ENCODE measurements at places on chromosomes 6 and 20.

GRCh38 chr6:25219216-25219916 lies 59.8 kb upstream of the CARMIL1 start:
- no peak for DNase-seq

DNA sequence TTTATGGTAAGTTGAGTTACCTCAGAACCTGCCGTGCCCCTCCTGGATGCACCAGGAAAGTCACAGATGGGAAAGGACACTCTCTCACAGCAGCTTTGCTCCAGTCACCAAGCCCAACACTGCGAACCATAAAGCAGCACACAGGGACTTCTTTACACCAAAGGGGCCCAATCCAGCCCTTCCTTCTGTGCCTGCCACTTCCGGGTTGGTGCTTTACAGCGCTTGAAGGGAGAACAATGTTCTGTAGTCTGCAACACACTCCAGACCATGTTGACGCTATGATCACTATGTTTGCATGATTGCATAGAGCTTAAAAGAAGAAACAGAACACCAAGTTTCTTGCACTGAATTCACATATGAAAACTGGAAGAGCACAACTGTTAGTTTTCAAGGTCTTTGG lies 57.1 kb downstream of the SERAC1 start:
- DNase-seq, result no peak

GRCh38 chr6:42280966-42281533 lies 63.4 kb upstream of the MRPS10 start:
- DNase-seq, result no peak

DNA sequence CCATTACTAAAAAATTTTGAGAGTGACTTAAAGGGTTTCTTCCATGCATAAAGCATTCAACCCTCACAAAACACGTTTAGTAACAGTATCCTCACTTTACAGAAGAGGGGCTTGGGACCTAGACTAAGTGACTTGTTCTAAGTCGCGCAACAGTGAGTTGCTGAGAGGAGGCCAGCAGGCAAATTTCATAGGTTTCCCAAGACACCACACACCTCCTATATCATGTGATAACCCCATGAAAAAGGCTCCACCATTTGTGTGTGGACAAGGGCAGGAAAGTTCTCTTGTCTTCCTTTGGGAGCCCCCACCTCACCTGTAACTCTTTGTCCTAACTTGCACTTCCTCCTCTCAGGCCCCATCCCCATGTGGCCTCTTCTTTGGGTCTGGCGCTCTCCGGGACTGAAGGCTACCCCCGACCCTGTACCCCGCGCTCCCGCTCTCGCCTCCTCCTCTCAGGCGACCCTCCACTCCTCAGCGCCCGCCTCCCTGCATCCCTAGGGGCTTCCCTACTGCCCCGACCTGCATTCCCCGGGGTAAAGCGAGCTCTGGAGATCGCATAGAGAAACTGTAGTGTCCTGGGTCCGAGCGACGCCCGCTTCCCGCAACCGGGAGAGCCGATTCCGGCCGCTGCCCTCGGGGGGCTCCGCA lies 392 bp downstream of the PSMB8 start:
- no peak for DNase-seq

DNA sequence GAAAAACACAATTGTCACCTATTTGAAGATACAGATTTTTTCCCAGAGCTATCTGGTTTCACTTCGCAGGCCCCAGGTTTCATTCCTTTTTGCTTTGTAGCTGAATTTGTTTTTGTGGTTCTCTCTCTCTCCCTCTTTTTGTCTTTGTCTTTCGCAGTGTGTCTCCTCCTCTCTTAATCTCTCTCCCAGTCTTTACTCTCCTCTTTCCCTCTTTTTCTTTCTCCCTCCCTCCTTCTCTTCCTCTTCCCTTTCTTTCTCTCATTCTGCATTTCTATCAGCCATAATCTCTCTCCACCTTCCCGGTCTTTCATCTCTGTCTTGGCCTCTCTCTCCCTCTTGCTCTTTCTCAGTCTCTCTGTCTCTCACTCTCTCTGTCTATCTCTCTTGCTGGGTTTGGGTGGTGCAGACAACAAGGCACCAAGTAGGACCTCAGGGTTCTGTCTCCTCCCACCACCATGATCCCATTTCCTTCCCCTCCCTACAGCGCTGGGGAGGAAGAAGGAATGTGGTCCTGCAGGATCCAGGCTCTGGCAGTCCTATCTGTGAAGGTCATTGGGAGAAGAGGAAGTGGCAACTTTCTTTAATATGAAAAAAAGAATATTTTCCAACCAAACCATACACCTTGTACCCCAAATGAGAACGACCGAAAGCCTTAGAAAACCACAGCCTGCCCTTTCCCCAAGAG lies 63.2 kb downstream of the BANF2 start:
- no peak for DNase-seq

- no peak for DNase-seq
Observed at GRCh38 chr6:18380158-18380836, 6.9 kb upstream of the RNF144B start.

DNA sequence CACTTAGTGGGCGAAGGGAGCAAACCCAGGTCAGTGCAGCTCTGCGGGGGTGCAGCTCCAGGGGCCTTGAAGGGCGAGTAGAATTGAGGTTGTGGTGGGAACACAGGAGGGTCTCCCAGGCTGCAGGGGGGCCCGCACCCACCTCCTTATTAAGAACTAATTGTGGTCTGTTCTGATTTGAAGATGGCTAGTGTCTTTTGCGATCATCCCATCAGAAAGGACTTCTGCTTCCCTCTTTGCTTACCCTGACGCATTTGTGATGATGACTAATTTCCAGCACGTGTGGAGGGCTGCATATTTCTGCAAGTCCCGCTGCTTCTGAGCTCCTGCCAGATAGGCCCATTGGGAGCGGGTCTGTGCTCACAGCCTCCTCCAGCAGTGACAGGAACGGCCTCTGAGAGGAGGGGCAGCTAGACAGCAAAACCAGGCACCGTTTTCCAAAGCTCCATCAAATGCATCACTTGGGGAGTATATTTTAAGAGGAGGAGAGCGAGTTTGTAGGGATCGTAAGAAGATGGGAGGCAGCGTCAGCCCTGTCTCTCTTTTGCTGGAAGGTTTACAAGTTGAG lies 268.9 kb downstream of the CDH4 start:
- DNase-seq, result no peak

DNA sequence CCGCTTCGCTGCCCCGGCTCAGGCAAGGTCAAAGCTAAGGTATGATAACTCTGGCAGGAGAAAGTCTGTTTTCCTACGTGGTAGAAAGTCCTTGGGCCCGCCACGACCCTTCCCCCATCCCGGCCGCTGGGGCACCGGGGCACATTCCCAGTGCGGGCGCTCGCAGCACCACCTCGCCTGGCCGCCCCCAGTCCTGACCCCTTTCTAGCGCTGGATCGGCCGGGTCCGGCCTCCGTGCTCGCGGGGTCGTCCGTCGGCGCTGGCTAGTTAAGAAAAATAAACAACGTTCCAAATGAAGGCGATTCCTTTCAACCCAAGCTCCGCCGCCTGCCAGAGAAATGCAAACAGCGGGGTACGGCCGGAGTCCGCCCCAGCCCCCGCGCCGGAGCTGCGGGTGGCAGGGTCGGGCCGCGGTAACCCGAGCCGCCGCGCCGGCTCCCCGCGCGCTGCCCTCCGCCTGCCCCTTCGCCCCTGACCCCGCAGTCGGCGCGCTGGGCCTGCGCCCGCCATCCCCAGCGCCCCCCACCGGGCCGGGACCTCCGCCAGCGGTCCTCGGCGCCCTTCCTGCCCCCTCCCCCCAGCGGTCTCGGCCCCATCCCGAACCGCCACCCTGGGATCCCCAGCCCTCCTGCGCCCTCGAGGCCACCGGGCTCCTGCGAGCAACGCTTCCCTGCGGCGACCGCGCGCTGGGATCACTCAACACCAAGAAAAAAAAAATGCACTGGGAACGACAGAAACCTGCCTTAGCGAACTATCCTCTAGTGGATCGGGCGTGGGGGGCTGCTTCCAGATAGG lies 37.6 kb downstream of the NCR2 start:
- DNase-seq, result no peak
